ENCODE measurements at places on chromosomes 12 and 14. TPM values are rescaled to one million over a fixed set of nuclear protein-coding genes. Genes with fewer than 3 reads are reported as not detected.

ASPG gene
- total RNA-seq: not detected

ANKS1B gene
- total RNA-seq: not detected

CHST11 gene
- 40.6 TPM for total RNA-seq

SSPN gene
- total RNA-seq: 4.6 TPM

HOXC5 gene
- not detected for total RNA-seq

SLC8A3 gene
- total RNA-seq: 0.13 TPM

GALC gene
- 8.3 TPM for total RNA-seq

A2ML1 gene
- total RNA-seq: not detected

CLEC2B gene
- 19.1 TPM for total RNA-seq

THAP2 gene
- 11.5 TPM for total RNA-seq

SLC2A13 gene
- 13.7 TPM for total RNA-seq
